ENCODE measurements at places on chromosomes 1 and 21.

- DNase-seq: no peak
These were observed 55.7 kb downstream of the RGS5 start for GRCh38 chr1:163147019-163147418.

- DNase-seq: no peak
These were observed 70.2 kb downstream of the FOXD2 start for GRCh38 chr1:47507881-47508701.

DNA sequence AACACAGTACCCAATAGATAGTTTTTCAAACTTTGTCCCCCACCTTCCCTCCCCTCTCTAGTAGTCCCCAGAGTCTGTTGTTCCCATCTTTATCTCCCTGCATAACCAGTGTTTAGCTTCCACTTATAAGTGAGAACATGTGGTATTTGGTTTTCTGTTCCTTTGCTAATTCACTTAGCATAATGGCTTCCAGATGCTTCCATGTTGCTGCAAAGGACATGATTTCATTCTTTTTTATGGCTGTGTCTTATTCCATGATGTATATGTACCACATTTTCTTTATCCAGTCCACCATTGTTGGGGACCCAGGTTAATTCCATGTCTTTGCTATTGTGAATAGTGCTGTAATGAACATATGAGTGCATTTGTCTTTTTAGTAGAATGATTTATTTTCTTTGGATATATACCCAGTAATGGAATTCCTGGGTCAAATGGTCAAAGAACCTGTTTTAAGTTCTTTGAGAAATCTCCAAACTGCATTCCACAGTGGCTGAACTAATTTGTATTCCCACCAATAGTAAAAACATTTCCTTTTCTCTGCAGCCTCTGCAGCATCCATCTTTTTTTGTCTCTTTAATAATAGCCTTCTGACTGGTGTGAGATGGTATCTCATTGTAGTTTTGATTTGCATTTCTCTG lies 126.0 kb downstream of the AK5 start:
- no peak for DNase-seq

GRCh38 chr1:112769611-112770010 lies 54.5 kb upstream of the PPM1J start:
- DNase-seq: no peak

- no peak for DNase-seq
These were observed 73.5 kb downstream of the WLS start for GRCh38 chr1:68158837-68159236.

DNA sequence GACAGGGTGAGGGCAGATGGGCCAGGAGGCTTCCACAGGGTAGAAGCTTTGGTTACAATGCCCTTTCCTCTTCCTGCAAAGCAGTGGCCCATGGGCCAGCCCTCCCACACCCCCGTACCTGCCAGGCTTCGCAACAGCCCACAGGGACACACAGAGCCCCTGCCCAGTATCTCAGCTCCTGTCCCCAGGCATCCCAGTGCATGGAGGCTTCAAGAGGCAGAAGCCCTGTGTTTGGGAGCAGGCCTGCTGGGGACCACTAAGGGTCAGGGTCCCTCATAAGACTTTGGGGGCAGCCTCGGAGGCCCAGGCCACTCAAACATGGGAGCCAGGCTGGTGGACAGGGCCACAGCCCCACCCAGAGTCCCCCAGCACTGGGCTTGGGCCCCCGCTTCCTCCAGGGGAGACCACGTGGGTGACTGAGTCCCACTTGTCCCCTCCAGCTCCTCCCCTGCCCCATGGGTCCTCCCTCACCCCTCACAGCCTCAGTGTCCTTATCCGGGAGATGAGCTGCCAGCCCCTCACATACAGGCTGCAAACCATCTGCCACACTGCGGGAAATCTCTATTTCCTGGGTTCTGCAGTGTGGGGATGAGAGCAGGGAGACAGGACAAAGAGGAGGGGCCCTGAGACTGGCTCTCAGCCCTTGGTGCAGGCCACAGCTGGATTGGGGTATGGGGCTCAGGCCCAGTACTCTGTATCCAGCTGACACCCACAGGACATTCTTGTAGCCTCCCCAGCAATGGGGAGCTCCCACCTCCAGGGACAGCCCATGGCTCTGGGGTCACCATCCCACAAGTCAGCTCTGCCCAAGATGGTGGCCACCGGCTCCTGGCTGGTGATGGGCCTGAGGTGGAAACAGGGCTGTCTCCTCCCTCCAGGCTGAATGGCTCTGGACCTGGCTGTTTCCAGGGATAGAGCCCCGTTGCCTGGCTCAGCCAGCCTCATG lies 50.7 kb downstream of the WNT9A start:
- no peak for DNase-seq

DNA sequence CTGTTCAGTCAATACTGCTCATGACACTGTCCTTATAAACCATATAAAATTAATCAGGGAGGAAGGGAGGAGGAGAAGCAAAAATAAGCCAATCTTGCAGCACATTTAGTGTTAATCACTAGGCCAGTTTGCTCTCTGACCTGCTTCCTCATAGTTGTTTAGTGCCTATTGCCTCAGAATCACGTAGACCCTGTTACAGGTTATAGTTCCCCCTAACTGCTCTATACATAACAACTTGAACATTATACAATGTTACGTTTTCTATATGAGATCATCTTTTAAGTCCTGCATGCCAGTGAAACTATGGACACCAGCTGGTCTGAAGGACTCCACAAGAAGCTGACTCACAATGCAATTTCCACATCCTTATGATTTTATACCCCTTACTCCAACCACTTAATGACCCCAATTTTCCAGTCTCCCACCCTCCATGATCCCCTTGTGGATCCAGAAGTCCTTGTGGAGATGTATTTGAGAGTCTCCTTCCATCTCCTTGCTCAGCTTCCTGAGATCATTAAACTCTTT lies 34.9 kb upstream of the TACSTD2 start:
- no peak for DNase-seq

GRCh38 chr1:154883919-154884868 lies 14.1 kb upstream of the KCNN3 start:
- no peak for DNase-seq

GRCh38 chr1:95263450-95263849 lies 29.4 kb downstream of the RWDD3 start:
- no peak for DNase-seq

DNA sequence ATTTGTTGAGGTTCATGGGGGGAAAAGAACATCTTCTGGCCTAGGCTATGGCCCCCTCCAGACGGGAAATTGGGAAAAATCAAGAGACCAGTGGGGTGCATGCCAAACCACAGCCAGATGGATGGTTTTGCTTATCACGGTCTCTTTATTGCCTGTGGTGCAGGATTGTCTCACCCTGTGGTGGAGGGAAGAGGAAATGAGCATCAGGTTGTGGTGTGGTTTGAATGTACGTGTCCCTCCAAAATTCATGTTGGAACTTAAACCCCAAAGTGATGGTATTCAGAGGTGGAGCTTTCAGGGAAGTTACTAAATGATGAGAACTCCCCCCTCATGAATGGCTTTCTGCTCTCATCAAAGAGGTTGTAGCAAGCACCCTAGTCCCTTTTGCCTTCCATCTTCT lies 525.7 kb downstream of the NPHP4 start:
- no peak for DNase-seq

GRCh38 chr1:234169161-234169849 lies 204.0 kb upstream of the COA6 start:
- no peak for DNase-seq

GRCh38 chr1:165287329-165287728 lies 69.2 kb downstream of the LMX1A start:
- DNase-seq: no peak

GRCh38 chr21:31546443-31547170 lies 112.9 kb upstream of the SOD1 start:
- no peak for DNase-seq

DNA sequence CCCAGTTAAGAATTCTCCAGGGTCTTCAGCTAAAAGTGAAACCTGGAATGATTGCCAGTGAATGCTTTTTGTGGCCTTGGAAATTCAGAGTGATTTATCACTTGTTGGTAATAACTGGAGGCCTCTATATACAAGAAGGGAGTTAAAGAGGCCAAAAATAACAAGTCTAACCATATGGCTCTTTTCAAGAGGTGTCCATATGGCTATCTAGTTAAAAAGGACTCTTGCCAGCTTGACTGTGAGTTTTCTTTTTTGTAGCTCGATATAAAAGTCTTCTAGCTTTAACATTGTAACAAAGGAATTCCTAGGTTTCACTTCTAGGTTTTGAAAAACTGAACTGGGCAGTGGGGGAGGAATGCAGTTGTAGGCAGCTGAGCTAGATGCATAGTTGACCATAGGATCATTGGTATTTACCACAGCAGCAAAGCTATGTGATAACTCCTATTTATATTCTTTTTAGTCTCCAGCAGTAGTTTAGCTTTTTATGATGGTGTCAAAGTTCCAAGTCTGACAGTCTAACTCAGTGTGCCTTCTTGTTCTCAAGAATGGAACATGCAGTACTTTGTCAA lies 44.4 kb downstream of the CACHD1 start:
- DNase-seq: no peak

- no peak for DNase-seq
These were observed 37.8 kb downstream of the GPA33 start for GRCh38 chr1:167052389-167052788.

DNA sequence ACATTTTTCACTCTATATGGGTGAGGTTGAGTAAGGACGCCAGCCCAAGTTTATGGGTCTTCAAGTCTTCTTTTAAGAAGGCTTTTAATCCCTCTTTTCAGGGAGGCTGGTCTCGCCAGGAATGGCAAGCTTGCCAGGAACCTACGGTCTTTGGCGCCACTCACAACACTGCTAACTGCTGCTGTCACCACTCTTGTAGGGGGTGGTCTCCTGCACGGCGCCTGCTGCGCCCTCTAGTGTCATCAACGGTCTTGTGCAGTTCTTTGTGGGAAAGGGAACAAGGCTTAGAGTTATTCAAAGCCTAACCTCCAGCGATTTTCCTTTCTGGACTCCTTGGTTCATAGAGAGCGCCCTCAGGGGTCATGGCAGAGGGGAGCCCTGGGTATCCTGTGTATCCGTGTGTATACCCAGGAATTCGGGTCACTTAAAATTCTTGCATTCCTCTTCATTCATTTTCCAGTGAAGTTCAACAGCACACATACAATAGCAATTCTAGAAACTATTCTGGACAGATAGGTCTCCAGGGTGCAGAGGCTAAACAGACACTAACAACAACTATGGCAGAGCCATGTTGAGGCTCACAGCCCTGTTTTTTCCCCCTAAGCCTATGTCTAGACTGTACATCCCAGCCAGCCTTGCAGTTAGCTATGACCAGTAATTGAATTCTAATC lies 392.8 kb upstream of the CAMK1G start:
- DNase-seq: no peak

GRCh38 chr1:67285780-67286488 lies 21.7 kb upstream of the IL12RB2 start:
- no peak for DNase-seq

DNA sequence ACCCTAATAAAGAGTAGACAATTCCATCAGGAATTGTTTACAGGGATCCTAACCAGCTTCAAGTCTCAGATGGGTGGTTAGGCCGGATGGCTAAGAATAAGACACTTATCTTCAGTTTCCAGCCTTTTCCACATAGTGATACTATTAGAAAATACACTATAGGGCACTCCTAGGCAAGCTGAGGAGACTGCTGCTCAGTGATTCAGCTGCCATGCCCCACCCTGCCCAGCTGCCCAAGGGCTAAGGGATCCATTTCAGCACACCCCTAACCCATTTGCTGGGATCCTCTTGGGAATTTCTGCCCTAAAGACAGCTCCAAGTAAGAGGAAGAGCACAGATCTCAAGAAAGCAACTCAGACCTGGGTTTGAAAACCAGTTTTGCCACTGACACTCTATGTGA lies 31.9 kb downstream of the PLPP3 start:
- no peak for DNase-seq

- no peak for DNase-seq
These were observed 76.3 kb upstream of the LRRC7 start for GRCh38 chr1:69491416-69491815.

DNA sequence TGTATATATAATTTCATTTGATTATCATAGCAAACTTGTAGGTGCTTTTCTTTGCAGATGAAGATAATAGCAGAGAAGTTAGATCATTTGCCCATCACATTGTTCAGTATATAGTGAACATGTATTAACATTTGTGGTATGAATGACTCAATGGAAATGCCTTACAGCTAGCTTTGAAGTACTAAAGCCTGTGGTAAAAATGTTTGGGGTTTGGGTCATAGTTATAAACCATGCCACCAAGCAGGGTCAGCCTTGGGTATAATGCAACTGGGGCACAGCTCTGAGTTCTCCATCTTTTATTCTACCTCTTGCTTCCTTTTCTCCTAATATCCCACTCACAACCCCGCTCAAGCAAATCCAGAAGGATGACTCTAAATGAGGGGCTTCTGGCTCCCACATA lies 141.6 kb downstream of the KCNT2 start:
- no peak for DNase-seq

- no peak for DNase-seq
These were observed 9.7 kb upstream of the HMGCS2 start for GRCh38 chr1:119778359-119778758.
